ENCODE measurements at places on chromosomes 1 and 21. TPM values are rescaled to one million over a fixed set of nuclear protein-coding genes. Genes with fewer than 3 reads are reported as not detected.

The OR2L2 gene
- total RNA-seq: 0.04 TPM

DNA sequence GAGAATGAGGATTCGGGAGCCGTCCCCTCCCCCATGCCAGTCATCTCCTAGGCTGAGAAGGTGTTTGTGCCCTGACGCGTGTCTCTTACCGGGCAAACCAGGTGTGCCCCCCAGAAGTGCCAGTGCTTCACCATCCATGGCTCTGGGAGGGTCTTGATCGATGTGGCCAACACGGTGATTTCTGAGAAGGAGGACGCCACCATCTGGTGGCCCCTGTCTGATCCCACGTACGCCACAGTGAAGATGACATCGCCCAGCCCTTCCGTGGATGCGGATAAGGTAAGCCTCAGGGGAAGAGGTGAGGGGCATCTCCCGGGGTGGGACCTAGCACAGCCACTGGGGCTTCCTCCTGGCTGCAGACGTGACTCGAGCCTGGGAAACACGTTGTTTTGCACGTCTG is 959 bp downstream of the PADI6 start:
- H3K4me1 ChIP-seq: no peaks in the 10 kb centered on the region
- H3K36me3 ChIP-seq: no peaks in the 10 kb centered on the region
- no peak overlapping the region for H3K4me3 ChIP-seq
- H3K27ac ChIP-seq: no peak overlapping the region

- no peak for DNase-seq
- no peak overlapping the region for H3K4me3 ChIP-seq
- no peak overlapping the region for H3K27ac ChIP-seq
- peaks cover 10% of the 10 kb centered on the region for H3K27me3 ChIP-seq
These were observed 8.5 kb downstream of the GPA33 start for GRCh38 chr1:167081594-167082156.

The KRTCAP2 gene
- total RNA-seq: 70.4 TPM

The EPHA2 gene
- total RNA-seq: 3.3 TPM

- DNase-seq: peak; percentile 12
- peaks cover 21% of the 10 kb centered on the region for H3K27me3 ChIP-seq
- H3K4me3 ChIP-seq: peak within 1 kb of the TSS; percentile 36
These were observed at the start of gene SLC30A10 for GRCh38 chr1:219927956-219928790. Gene SLC30A10 (minus strand): TSS chr1:219928557. CDS start chr1:219928440, 117 bp downstream.

DNA sequence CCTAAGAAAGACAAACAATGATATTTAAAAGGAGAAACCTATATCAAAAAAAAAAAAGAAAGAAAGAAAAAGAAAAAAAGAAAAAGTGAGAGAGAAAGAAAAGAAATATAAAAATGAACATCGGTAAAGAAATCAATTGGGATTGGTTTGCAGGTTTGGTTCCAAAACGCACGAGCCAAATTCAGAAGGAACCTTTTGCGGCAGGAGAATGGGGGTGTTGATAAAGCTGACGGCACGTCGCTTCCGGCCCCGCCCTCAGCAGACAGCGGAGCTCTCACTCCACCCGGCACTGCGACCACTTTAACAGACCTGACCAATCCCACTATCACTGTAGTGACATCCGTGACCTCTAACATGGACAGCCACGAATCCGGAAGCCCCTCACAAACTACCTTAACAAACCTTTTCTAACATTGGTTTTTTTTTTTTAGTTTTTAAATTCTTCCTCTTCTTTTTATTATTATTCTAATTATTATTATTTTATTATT is 11.7 kb downstream of the LHX9 start:
- H3K27ac ChIP-seq: no peak overlapping the region
- H3K36me3 ChIP-seq: no peaks in the 10 kb centered on the region
- H3K4me3 ChIP-seq: no peak overlapping the region
- DNase-seq: no peak
- peaks cover 16% of the 10 kb centered on the region for H3K27me3 ChIP-seq

The A3GALT2 gene
- not detected for total RNA-seq

GRCh38 chr21:38733972-38734546 is 71.7 kb upstream of the ETS2 start:
- H3K27me3 ChIP-seq: peaks cover 2% of the 10 kb centered on the region
- peak; percentile 89 for DNase-seq
- peaks cover 4% of the 10 kb centered on the region for H3K4me1 ChIP-seq
- H3K27ac ChIP-seq: peak overlapping the region; percentile 62
- no peaks in the 10 kb centered on the region for H3K36me3 ChIP-seq
- peak overlapping the region; percentile 6 for H3K4me3 ChIP-seq

DNA sequence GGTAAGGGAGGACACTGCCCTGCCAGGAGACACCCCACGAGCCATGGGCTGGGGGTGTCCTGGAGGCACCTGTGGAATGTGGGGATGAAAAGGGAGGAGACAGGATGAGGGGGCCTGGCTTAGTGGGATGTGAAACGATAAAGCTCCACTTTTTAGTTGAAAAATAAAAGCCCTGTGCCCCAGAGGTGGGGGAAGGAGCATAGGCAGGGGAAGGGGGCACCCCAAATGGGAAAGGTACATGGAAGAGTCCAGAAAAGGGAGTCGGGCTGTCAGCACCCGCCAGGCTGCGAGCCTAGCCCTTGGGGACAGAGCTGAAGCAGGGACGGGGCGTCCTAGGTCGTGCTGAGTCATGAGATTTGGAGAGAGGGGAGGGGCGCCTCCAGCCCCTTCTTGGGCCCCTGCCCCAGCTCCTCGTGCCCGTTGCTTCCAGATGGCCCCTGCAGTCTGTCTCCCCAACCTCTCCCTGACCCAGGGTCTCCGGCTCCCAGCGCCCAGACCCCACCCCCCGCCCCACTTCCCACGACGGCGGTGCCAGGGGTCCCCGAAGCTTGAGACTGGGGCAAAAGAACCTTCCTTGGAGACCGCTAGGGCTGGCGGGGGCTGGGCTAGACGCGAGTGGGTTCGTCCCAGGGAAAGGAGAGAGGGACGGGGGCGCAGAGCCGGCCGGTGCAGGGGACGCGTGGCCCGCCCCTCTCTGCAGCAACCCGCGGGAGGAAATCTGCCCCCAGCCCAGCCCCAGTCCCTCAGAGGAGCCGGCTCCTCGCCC is 795 bp downstream of the SYT2 start:
- peaks cover 13% of the 10 kb centered on the region for H3K4me1 ChIP-seq
- H3K27ac ChIP-seq: no peak overlapping the region
- DNase-seq: no peak
- peaks cover 80% of the 10 kb centered on the region for H3K27me3 ChIP-seq
- H3K36me3 ChIP-seq: no peaks in the 10 kb centered on the region

The SIPA1L2 gene
- 24.6 TPM for total RNA-seq

DNA sequence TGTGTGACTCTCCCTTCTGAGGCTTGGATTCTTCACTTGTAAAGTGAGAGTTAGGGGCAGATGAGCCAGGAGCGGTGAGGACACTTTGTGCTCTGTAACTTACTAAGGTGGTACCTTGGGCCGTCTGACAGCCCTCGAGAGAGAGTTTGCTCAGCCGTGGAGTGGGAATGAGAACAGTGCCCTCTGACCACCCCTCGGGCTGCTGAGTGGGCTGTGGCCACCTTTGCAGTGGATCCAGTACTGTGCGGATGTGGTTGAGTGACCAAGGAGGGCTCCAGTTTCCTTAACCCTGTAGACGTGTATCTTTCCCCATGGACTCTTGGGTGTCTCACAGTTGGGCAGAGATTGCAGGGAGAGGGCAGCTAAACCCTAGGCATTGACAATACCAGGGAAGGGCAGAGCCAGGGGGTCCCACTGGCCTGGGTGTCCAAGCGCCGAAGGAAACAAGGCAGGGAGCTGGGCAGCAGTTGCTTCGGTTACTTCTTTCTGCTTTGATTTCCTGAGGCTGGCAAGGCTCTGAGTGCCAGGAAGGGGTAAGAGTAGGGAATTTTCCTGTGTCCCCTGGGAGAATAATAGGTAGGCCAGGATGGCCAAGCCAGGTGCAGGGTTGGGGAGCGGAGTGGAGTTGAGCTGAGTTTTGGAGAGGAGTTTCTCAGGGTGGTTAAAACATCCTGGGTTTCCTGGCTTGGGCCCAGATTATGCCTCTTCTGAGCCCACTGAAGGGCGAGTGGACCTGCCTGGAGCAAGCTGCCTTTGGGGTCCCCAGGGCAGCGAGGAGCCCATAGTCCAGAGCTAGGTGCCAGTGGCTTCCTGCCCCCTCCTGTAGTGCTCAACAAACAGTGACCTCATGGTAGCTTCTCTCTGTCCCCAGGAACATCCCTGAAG is 27.6 kb downstream of the HMGCS2 start:
- no peak for DNase-seq
- H3K36me3 ChIP-seq: peaks cover 68% of the 10 kb centered on the region
- no peaks in the 10 kb centered on the region for H3K27me3 ChIP-seq
- H3K4me3 ChIP-seq: no peak overlapping the region
- H3K27ac ChIP-seq: no peak overlapping the region
- H3K4me1 ChIP-seq: peaks cover 43% of the 10 kb centered on the region

DNA sequence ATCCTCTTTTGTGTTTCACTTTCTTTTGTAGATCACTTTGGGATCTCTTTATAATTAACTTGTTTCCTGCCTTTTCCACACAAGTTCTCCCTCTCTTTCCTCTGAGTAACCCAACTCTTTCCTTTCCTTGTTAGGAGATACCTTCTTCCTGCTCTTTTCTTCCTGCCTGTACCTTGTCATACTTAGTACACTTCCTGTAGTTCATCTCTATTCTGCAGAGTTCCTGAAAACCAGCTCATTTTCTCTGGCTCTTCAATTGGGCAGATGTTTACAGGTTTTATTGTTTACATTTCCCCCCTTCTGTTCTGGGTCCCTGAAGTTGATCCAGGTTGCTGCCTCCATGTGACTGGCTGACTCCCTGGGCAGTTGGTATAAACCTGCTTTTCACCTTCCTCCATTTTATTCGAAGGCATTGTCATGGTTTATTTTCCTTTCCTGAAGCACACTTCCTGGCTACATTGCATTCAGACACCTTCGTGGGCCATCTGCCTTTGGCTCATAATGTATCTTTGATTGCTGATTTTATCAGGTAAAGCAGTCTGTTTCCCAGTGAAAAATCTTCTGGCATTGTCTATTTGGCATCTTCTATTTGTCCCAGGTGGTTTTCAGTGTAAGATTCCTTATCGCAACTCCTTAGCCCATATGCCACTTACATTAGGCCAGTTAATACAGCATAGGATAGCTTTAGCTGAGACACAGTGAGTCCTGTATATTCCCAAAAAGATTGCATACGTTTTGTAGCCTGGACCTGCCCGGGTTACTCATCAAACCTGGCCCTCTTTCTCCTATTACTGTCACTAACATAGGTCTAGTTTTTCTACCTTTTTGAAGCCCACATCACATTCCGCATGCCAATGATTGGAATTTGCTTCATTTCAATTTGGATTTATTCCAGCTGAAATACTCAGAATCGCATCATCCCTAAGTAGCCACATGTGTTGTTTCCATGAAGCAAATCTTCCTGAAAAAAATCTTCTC is 15.4 kb downstream of the CTH start:
- H3K27ac ChIP-seq: no peak overlapping the region
- H3K36me3 ChIP-seq: peaks cover 6% of the 10 kb centered on the region

GRCh38 chr1:52947490-52947889 is 20.4 kb downstream of the SCP2 start:
- DNase-seq: no peak
- H3K27ac ChIP-seq: no peak overlapping the region
- H3K4me1 ChIP-seq: no peaks in the 10 kb centered on the region
- no peaks in the 10 kb centered on the region for H3K27me3 ChIP-seq
- H3K4me3 ChIP-seq: no peak overlapping the region

DNA sequence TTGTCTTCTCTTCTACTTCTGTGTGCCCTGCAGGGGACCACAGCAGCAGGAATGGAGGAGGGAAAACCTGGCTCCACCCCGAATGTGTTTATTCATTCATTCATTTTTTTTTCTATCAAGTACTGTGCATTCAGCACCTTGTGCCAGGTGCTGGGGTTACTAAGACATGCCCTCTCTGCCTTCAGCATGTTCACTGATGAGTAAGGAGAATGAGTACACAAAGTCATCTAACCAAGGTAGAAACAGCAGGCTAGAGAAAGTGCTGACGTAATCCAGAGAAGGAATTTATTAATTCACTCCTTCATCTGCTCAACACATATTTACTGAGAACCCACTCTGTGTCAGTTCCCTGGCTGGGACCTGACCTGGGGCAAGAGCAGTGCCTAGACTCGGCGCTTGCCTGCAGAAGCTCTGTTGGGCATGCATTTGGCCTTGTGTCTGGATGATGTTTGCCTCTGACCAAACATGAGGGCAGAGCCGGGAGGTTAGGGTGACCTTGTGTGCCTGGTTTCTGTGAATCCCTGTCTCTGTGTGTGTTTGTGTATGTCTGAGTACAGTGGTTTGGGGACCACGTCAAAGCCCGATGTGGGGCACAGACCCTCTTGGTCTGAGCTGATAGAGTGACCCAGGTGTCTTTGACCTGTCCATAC is 3.3 kb upstream of the MYOG start:
- H3K4me1 ChIP-seq: peaks cover 68% of the 10 kb centered on the region
- no peak for DNase-seq
- H3K4me3 ChIP-seq: no peak overlapping the region
- H3K27me3 ChIP-seq: no peaks in the 10 kb centered on the region
- peak overlapping the region; percentile 81 for H3K27ac ChIP-seq
- peaks cover 3% of the 10 kb centered on the region for H3K36me3 ChIP-seq

GRCh38 chr21:44931137-44931500 is 8.7 kb upstream of the SLX9 start:
- peak; percentile 47 for DNase-seq
- H3K27me3 ChIP-seq: peaks cover 76% of the 10 kb centered on the region
- no peaks in the 10 kb centered on the region for H3K36me3 ChIP-seq
- no peak overlapping the region for H3K4me3 ChIP-seq
- no peak overlapping the region for H3K27ac ChIP-seq

DNA sequence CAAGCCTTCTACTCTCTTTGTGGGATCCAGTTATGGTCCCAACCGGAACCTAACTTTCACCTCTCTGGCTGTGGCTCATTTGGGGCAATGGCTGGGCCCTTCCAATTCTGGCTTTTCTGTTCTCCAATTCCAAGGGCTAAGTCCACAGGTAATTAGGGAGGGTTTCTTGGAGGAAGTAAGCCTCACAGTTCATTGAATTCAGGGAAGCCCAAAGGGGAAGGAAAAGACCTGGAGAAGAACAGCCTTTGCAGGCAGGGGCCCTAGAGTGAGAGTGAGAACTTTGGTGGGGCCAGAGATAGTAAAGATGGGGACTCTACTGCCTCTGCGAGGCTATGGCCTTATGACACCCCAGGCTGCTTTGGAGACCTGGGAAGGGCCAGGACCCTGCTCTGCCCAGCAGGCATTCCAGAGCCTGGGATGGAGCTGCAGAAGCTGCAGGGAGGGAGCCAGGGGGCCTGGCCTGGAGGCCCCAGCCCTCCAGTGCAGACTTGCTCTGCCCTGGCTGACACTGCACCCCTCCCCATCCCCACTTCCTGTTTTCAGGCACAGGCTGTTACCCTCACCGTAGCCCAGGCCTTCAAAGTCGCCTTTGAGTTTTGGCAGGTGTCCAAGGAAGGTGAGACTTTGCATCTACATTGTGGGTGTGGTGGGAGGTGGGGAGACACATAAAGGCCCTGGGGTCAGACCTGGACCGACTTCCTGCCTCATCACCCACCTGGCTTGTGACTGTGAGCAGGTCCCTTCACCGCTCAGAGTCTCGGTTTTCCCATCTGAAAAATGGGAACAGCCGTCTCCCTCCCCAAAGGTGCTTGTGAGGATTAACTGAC is 18.9 kb downstream of the LDLRAP1 start:
- no peaks in the 10 kb centered on the region for H3K27me3 ChIP-seq
- H3K4me1 ChIP-seq: peaks cover 52% of the 10 kb centered on the region
- H3K27ac ChIP-seq: peak overlapping the region; percentile 13
- no peak overlapping the region for H3K4me3 ChIP-seq
- H3K36me3 ChIP-seq: peaks cover 44% of the 10 kb centered on the region

- H3K4me3 ChIP-seq: no peak overlapping the region
- no peak overlapping the region for H3K27ac ChIP-seq
- H3K4me1 ChIP-seq: peaks cover 3% of the 10 kb centered on the region
- DNase-seq: no peak
These were observed 49.2 kb upstream of the GJA8 start for GRCh38 chr1:147853391-147853790.
